GDM1 (cell line): ENCODE measurements at places on chromosomes 4 and X.

- DNase-seq, result no peak
These were observed 22.2 kb downstream of the FABP2 start for GRCh38 chr4:119299741-119300100.

DNA sequence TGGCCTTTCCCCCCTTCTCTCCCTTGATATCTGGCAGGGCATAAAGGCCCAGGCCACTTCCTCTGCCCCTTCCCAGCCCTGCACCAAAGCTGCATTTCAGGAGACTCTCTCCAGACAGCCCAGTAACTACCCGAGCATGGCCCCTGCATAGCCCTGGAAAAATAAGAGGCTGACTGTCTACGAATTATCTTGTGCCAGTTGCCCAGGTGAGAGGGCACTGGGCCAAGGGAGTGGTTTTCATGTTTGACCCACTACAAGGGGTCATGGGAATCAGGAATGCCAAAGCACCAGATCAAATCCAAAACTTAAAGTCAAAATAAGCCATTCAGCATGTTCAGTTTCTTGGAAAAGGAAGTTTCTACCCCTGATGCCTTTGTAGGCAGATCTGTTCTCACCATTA is 183.8 kb downstream of the AR start:
- DNase-seq, result no peak

- no peak for DNase-seq
These were observed 181.2 kb downstream of the ARHGAP10 start for GRCh38 chr4:147913137-147913536.

DNA sequence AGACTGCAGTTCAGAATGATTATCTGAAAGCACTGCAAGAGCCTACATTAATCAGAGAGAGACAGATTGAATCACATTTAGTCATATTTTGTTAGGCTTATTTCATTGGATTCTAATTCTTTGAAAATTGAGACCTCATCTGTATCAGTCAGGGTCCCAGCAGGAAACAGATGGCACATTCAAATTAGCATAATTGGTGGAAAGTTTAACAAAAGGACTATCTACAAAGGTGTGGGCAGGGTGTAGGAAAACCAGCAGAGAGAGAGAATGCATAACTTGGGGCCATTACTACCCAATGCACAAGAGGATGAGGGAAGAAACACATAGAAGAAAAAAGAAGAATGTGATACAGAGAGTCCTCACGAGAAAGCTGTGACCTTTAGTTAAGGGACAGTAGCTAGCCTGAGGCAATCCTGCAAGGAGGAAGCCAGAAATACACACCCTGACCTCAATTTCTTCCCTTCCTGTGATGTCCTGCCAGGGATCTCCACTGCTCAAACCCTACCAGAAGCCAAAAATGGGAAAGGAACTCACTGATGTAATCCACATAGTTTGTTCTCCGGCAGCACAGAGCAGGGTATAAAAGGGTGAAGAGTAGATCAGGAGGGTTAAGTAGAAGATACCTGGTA is 17.7 kb upstream of the XKRX start:
- no peak for DNase-seq

DNA sequence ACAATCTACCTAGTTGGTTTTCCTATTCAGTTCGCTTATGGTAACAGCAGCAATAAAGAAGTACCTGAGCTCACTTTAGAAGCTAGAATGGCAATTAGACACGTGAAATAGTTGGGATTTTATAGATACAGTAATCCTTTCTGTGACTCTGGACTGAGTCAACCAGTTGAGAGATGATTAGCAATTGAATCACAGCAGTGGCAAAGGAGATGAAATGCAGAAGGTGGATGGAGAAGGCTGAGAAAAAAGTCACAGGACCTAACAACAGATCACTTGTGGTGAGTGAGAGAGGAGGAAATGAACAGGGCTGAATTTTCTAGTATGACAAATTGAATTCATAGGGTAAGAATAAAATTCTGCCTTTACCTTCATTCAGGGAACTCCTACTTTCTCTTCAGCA is 197.1 kb upstream of the MAGEB18 start:
- no peak for DNase-seq

DNA sequence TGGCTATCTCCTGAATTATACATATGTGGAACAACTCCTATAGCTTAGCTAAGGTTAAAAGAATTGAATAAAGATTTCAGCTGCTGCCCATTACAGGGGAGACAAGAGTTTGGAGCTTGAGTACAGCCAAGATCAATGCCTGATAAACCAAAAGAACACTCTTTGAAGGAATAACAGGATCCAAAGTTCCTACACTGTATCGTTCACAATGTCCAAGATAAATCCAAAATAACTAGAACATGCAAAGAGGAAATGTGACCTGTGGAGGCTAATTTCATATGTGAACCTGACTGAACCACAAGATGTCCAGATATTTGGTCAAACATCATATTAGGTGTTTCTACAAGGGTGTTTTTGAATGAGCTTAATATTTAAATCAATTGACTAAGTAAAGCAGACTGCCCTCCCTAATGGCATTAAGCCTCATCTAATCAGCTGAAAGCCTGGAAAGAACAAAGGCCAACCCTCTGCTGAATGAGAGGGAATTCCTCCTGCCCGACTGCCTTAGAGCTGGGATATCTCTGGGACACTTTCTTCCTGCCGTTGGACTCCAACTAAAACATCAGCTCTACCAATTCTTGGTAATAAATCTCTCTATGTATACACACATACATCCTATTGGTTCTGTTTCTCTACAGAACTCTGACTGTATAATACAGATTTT is 19.2 kb downstream of the RFC1 start:
- no peak for DNase-seq

GRCh38 chrX:118513120-118513898 is 17.7 kb downstream of the DOCK11 start:
- DNase-seq, result no peak

DNA sequence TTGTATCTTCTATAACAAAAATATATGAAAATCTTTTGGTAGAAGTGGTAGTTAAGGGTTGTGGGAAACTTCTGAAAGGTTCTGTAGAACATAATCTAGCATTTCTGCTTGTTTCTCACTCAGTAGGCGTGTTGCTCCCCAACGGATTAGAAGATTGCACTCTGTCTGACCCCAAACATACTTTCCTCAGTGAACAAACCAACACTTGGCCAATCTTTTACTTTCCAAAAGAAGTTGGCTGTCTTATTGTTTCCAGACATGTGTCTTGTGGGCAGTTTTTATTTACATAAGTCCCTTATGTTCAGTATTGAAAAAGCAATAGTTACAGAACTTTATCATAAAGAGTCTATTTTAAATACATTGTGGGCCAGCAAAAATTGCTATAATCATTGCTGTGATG is 312.8 kb upstream of the EPHA5 start:
- no peak for DNase-seq

DNA sequence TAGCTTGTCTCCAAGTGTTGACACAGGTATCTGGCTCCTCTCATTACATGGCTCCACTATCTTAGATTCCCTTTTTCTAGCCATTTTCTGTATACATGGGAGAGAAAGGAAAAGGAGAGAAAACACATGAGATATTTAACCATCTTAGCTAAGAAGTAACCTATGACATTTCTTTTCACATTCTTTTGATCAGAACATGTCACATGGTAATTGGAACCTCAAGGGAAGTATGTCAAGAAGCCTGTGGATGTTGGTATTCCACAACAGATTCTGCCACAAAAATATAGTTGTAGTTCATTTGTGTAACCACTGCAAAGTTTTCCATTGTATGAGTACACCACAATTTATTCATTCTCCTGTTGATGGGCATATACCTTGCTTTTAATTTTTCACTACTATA is 18.7 kb upstream of the GABRB1 start:
- DNase-seq, result no peak

DNA sequence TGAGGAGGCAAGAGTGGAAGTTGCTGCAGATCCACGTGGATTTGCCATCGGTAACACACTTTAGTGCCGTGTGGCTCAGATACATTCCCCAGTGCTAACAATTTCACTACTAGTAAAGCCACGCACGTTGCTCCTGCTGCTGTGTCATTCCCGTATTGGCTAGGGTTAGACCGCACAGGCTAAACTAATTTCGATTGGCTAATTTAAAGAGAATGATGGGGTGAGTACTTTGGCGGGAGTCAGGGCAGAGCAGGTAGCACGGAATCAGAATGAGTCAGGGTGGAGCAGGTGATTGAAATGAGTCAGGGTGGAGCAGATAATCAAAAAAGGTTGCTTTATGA is 1337.5 kb downstream of the FSTL5 start:
- DNase-seq, result no peak

GRCh38 chr4:181264893-181265292 is 978.3 kb upstream of the TENM3 start:
- DNase-seq, result no peak

GRCh38 chr4:11014199-11014598 is 329.6 kb upstream of the CLNK start:
- DNase-seq, result no peak

GRCh38 chr4:147318586-147318985 is 162.3 kb upstream of the EDNRA start:
- DNase-seq, result no peak

GRCh38 chr4:75289914-75290582 is 224.2 kb downstream of the RCHY1 start:
- DNase-seq, result no peak

DNA sequence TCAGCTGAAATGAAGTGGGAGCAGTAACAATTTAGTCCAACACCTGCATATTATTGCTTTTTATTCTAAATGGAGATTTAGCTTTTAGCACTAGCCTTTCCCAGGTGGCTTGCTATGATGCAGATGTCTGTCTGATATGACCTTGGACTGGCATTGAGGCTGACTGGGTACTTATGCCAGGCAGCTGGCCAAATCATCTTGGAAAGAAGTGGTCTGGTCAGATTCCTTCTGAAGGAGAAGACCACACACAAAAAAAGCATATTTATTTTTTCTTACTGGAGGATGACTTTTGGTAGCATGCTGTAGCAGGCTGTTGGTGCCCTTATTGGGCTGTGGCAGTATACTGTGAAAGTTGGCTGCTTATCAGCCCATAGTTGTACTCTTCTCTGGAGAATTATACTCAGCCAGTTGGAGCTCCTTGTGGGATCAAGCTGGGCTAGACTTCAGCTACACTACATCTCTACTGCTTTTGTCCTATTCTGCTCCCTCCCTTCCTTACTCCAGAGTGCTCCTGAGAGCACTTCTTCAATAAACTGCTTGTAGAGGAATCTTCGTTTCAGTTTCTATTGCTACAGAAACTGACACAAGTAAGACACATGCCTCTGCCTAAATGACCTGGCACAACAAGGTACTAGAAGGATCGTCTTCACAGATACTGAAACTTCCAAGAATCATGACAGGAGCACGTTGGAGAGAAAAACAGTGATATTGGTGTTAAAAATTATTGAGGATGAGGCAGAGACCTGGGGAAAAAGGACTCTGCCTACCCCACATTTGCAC is 196.8 kb upstream of the RPS6KA3 start:
- no peak for DNase-seq

GRCh38 chr4:62159876-62160275 is 959.8 kb downstream of the ADGRL3 start:
- no peak for DNase-seq

DNA sequence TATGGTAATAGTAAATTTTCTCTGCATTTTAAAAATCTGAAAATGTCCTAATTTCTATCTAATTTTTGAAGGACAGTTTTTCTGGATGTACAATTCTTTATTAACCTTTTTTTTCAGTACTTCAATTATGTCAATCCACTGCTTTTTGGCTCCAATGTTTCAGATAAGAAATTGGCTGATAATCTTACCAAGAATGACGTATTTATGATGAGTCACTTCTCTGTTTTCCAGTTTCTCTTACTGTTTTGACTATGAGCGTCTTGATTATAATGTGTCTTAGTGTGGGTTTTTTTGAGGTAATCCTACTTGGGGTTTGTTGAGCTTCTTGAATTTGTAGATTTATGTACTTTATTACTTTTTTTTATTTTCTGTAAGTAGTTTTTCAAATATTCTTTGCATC is 47.2 kb downstream of the UGT2B11 start:
- DNase-seq, result no peak

DNA sequence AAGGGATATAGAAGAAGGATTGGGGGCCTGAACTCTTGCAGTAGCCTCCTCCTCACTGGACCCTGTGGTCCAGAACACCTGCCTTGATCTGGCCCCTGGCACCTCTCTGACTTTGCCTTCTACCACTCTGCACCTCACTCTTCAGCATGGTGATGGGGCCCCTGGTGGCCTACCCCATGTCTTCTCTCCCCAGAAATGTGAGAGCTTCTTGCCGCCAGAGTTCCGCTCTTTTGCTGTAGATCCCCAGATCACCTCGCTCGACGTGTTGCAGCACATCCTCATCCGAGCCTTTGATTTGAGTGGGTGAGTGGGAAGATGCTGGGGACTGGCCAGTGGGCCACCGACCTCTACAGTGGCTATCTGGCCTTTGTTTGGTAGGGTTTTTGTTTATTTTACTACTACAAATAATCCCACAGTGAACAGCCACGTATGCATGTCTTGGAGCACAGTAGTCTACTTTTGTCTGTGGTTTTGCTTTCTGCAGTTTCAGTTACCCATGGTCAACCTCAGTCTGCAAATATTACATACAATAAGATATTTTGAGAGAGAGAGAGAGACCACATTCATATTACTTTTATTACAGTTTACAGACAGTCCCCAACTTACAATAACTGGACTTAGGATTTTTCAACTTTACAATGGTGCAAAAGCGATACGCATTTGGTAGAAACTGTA is 1.8 kb downstream of the TBC1D25 start:
- no peak for DNase-seq

DNA sequence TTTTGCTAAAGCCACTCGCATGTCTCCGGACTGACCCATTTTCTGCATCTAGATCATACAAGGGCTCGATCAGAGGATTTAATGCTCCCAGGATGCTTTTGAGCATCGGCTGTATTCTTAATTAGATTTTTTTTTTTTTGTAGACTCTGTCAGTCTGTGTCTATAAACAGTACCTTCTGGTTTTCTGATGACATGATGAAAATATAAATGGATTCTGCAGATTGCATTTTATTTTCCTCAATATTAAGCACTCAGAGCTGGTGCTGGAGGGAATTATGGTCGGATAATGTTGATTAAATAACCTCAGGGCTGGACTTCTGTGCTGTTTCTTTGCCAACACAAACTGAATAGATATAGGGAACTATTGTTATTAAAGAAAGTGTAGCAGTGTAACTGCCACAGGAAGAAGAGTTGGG is 57.1 kb upstream of the LIMCH1 start:
- no peak for DNase-seq

- DNase-seq, result no peak
These were observed 46.4 kb upstream of the VEGFD start for GRCh38 chrX:15430584-15430983.

GRCh38 chr4:183508697-183509335 is 4.0 kb downstream of the ING2 start:
- no peak for DNase-seq

DNA sequence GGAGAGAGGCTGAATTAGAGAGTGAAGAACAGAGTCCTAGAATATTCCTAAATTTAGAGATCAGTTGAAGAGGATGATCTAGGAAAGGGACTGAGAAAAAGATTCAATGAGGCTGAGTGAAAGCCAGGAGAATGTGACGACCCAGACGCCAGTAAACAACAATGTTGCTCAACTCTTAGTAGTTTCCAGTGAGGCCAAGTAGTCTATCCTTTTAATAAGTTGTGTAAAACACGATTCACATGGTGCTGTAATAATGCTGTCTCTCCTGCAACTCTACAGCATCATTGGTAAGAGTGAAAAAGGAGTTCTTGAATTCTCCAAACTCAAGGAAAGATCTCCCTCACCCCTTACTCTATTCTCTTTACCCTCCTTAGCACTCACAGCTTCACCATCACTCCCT is 140.3 kb downstream of the CFAP299 start:
- DNase-seq, result no peak
